Caco-2 (cell line): ENCODE measurements at places on chromosomes 5 and 9. TPM values are rescaled to one million over a fixed set of nuclear protein-coding genes. Genes with fewer than 3 reads are reported as not detected.

FAM174A gene
- 3.1 and 4.3 TPM in 2 replicates for total RNA-seq

DNA sequence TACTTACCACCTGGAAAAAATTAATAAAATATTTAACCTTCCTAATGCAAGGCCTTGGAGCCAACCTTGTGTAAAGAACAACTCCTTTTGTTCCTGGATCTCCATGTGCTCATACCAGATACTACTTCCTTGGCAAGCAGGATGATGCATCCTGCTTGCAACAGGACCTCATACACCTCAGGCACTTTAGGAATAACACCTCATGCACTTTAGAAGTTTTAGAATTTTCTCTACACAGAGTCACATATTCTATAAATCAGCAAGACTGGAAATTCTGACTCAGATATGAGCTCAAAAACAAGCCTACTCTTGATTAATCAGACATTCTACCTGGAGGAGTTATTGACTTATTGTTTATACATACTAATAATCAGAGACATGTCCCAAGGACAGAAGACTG lies 209.6 kb upstream of the CDH10 start:
- no peak for DNase-seq
- no peaks in the 10 kb centered on the region for H3K27me3 ChIP-seq
- no peak overlapping the region for H3K4me3 ChIP-seq
- H3K27ac ChIP-seq = no peak overlapping the region
- no peaks in the 10 kb centered on the region for H3K4me1 ChIP-seq

CCL27 gene
- not detected in 2 replicates for total RNA-seq

SHLD3 gene
- total RNA-seq = 4.3 and 4.7 TPM in 2 replicates

DNA sequence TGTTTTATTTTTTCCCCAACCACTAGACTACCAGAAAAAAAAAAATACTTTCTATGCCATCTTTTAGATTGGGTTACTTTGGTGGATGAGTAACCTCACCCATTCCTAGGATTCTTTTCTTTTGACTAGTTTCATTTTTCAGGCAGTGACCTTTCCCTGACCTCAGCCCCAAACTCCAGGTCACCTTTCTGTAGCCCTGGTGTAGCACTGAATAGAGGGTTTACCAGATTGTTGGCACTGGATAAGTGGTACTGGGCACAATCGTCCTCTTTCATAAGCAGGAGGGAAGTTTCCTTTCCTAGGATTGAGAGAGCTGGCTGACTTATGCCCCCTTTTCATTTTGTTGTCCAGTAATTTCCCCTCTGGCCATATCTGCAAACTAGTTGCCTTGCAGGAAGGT lies 169.4 kb upstream of the TMEM161B start:
- H3K36me3 ChIP-seq = no peaks in the 10 kb centered on the region
- H3K4me3 ChIP-seq = no peak overlapping the region
- no peak for DNase-seq
- no peak overlapping the region for H3K27ac ChIP-seq
- no peaks in the 10 kb centered on the region for H3K27me3 ChIP-seq
- no peaks in the 10 kb centered on the region for H3K4me1 ChIP-seq
